Stimulated activated CD4-positive, alpha-beta T cell treated with anti-CD3 and anti-CD28 coated beads, Interleukin-1b, Interleukin-23, amount 100 ng/mL, for 48 hours (primary cell): ENCODE measurements at places on chromosomes 3 and 15.

DNA sequence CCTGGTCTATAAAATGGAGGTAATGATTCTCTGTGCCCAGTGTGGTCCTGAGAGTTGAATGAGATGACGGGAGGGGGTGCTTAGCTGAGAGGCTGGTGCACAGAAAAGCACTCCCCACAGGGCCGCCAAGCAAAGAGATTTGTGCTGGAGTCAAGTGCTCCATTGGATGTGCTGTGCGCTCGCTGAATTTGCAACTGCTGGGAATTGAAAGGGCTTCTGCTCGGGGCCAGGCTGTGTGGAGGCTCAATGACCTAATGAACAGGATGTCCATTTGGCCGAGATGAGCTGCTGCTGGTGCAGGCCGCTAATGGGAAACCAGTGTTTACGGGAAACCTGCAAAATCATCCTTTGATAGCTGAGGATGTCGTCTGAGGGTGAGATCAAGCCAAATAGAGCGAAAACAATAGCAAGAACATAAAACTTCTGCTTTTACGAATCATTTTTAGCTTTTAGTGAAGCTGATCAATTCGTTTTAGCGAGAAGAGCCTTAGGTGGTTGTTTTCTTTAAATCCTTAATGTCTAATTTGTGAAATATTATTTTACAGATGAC, 211.7 kb downstream of the GABRG3 start:
- DNase-seq = no peak

DNA sequence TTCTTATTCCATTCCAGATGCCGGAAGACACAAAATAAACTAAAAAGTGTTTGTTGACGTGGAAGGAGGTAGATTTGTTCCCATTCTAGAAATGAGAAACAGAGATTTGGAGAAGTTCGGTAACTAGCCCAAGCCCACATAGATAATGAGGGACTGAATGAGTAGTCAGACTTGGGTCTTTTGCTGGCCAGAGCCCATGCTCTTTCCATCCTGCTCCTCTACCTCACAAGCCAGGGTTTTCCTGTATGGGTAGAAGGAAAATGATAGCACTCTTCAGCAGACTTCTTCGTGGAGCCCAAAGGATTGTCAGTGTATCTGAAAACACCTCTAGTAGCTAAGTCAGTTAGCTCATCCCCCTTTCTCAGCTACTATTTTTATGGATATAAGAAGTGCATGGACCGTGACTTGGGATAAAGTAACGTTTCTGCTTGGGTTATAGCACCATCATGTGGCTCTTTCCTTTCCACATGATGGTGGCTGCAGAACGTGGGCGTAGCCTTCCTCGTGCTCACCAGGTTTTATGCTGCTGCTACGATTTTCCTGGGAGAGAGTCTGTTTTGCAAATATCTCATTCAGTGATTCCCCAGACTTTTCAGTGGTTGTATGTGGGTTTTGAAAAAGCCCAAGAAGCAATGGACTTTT, 84.6 kb downstream of the DGKG start:
- DNase-seq = no peak

DNA sequence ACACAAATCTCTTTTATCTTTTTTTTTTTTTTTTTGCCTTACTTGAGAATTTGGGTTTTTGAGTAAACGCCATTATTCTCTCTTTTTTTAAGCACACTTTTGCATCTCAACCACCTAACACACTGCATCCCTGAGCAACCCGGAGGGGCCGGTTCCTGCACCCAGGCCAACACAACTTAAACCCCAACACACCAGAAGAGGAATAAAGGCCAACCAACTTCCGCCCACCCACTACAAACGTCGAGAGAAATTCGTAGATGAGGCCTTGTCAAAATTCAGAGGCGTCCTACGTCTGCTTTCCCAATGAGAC, 389 bp upstream of the CCNB2 start:
- no peak for DNase-seq

- DNase-seq = no peak
These were observed 41.2 kb downstream of the MYO5C start for GRCh38 chr15:52254391-52254790.

- no peak for DNase-seq
These were observed 345.4 kb downstream of the LRTM1 start for GRCh38 chr3:54582424-54582823.

DNA sequence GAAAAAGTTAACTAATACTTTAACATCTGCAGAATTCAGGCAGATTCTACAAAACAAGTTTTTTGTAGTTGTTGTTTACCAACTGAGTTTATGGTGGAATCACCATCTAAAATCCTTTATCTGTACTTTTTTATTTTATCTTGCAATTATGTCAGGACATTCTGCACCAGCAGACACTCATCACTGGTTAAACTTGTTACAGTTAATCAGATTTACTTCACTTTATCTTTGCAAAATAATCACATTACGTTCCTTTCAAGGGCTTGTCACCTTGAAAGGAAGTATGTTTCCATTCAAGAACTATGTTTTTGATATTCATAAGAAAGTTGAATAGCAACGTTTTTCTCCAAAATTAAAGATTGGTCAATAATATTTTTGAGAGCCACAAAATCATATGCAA, 796.6 kb upstream of the ROBO1 start:
- no peak for DNase-seq

DNA sequence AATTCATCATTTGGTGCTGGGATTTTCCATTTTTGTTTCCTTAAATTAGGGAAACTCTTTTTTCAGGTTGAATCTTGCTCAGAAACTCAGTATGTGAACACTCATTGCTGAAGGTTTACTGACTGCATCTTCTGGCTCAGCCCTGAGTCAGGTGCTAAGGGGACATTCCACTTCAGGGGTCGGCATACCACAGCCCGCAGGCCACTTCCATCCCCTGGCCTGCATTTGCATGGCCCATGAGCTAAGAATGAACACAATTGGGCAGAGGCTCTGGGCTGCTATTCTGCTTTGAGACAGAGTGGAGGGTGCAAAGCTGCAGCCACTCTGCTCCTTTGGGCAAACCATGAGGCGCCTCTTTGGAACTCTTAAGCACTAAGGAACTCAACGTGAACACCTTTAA, 165.0 kb downstream of the FEZF2 start:
- DNase-seq = no peak

DNA sequence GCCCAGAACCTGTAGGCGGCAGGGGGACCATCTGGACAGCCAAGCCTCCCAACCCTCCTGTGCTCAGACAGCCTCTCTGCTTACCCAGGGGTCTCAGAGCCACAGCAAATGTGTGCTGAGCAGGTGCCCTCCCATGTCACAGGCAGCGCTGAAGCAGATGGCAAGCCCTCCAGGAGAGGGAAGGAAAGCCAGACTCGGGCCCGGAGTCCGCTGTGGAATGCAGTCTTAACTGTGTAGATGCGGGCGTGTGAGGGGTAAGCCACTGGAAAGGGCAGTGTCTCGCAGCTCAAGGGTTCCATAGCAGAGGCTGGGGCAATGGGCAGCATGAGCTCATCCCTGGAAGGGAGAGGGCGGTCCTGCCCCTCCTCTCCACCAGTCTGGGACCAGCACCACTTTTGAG, 45.6 kb downstream of the UMPS start:
- no peak for DNase-seq

GRCh38 chr3:48157950-48158376, 30.3 kb downstream of the CDC25A start:
- DNase-seq = peak; percentile 48

DNA sequence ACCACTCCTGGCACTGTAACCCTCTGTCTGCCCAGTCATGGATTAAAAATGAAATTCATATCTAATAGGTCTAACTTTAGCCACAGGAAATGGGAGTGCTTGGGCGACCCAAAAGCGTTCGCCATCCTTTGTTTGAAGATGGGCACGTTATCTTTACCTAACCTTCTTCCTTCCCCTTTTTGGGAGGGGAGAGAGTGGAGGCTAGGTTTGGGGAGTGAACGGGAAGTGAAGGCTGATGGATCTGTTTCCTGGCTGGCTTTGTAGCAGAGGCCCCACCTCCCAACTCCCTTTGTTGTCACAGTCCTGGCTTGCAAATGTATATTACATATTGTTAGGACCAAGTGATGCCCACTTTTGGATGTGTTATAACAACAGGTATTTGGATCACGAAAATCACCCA, 98.1 kb upstream of the ARHGEF3 start:
- DNase-seq = no peak

DNA sequence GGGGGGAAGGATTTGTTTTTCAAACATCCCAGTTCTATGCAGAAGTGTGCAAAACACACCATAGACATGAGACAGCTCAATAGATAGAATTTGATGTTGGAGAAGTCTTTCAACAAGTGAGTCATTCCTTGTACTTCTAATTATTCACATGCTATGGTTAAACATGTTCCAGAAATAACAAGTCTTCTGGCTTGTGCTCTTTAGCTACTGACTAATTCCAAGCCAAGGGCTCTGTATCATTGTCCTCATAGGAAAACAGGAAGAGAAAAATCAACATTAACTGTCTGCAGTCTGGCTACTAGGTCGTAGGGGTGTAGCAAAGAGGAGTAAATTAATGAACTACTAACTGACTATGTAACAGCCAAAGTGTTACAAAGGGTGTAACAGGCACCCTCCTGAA, 25.8 kb downstream of the LDHAL6B start:
- DNase-seq = no peak

DNA sequence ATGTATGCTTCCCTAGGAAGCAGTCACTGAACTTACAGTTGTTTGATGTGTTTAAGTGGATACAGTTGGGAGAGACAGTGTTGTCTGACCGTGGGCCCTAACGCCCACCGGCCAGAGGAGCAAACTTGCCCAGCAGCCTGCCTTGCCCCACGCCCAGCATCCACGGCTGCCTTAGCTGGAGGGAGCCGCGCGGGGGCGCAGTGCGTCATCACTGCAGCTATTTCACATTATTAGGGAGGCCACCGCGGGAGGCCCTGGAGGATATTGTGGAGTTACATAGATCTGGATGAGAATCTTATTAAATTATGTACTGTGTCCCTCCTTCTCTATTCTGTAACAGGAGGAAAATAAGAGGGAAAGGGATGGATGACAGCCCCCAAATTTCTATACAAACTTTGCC, 267.2 kb downstream of the GABRG3 start:
- DNase-seq = no peak

DNA sequence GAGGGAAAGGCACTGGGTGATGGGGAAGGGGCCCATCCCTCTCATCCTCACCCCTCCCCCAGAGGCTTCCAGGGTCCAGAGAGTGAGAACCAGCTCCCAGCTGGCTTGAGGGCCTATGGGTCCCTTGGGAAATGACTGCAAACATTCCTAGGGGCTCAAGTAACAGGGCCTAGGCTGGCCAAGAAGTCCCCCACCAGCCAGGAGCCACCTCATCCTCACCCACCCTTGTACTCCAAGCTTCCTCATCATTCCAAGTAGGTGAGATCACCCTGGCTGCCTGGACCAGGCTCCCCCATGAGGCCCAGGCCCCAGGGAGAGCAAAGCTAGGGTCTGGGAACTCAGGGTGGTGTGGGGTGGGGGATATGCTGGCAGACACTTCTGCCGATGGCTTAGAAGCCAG, 14.8 kb downstream of the LOXL1 start:
- DNase-seq = no peak

DNA sequence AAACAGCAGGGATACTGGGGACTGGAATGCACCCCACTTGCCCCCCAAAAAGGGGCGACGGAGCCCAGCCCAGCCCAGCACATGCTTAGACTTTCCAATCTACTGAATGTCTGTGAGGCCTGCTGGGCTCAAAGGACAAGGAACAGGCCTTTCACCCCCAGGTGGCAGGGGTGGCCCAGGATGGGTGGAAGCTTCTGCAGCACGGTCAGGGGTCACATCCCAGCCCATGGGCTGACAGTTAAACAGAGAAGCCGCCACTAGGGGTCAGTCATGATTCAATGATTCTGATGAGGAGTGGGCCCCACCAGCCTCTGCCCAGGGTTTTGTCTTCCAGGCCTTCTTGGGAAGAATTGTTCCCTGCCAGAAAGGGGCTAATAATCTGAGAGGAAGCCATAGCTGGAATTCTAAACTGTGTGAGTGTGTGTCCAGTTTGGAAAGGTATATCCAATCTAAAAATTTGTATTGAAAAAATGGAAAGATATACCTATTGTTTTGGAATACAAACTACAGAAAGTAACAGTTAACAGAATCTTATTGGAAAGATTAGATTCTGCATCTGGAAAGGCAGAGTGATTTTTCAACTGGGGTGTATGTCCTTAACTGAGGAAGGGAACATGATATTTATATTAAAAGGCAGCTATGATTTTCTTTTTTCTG, 2.2 kb downstream of the CHRNB4 start:
- DNase-seq = peak; percentile 36

GRCh38 chr3:9124730-9125129, 124.7 kb downstream of the SRGAP3 start:
- DNase-seq = no peak

DNA sequence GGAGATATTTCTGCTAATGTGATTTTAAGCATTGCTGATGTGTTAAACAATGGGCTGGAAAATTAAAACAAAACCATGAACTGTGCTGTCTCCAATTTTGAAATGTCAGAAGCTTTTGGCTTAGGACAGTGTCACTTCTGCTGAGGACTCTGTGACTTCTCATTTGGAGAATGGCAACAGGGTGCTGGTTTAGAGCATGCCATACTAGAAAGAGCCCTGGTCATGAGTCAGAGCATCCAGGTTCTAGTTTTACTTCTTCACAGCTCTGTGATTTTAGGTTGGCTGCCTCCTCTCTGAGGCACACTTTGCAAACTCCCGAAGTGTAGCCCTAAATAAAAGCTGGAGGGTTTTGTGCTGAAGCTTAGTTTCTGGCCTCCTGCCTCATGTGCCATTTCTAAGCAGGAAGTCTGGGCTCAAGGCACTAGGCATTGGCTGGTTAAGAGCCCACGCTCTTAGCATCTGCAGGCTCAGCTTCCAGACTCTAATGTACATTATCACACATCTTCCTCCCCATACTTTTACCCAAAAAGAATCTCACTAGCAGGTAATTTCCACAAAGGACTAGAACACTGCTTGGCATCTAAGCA, 193.8 kb downstream of the CNTN3 start:
- DNase-seq = no peak

- no peak for DNase-seq
These were observed 1.1 kb upstream of the ALCAM start for GRCh38 chr3:105365391-105366325.

- DNase-seq = no peak
These were observed 27.2 kb downstream of the OXSM start for GRCh38 chr3:25817107-25817506.

- no peak for DNase-seq
These were observed 70.4 kb upstream of the CRTC3 start for GRCh38 chr15:90459368-90459767.

GRCh38 chr3:66390013-66390412, 110.8 kb downstream of the LRIG1 start:
- no peak for DNase-seq

DNA sequence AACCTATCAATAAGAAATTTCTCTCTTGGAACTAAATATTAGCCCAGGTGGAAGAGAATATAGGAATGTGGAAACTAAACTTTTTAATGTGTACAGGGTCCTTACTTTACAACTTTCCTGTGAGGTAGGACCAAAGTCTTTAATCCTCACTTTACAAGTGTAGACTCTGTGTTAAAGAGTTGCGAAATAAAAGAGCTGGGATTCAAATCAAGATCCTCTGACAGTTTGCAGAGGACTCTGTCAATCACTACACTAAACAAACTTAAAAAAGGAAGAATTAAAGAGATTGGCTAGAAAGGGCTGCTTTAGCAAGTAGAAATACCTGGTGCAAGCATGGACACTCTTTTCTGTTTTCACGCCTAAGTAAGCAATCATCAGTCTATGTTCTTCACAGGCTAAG, 139.4 kb downstream of the MECOM start:
- no peak for DNase-seq
